ENCODE measurements at places on chromosomes 4 and X. TPM values are rescaled to one million over a fixed set of nuclear protein-coding genes. Genes with fewer than 3 reads are reported as not detected.
A peak's percentile ranks its signal among the peaks of the same experiment; 100 is the strongest.

DNA sequence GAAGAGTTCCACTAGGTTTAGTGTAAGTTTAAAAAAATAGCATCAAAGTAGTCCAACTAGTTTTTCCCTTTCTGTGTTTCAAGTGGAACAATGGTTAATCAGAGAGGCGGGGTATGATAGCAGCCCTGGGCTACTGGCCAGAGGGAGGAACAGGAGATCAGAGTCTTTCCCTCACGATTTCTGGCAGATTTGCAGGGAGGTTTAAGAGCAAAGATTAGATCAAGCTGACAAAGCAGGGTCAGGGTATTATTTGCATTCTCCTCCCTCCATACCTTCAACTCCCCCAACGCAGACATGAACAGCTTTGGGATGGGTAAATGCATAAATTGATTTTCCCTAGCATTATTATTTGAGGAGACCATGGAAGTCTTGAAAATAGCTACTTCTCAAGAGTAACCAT is 277.6 kb upstream of the DIAPH2 start:
- DNase-seq: peak; percentile 30

DNA sequence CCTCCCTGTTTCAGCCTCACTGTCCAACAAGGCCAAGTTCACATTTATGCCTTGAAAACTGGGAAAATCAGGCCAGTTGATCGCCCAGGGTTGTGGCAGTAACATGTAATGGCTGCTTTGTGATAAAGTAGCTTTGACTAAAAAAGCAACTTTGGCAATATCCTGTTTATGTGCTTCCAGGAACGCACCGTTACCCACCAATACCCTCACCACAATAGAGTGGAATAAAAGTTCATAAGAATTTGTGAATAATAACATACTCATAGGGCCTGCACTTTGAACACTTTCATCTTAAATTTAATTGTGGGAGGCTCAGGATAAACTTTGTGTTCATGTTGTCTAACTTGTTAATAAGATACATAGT is 80.7 kb upstream of the MAML3 start:
- DNase-seq: no peak

DNA sequence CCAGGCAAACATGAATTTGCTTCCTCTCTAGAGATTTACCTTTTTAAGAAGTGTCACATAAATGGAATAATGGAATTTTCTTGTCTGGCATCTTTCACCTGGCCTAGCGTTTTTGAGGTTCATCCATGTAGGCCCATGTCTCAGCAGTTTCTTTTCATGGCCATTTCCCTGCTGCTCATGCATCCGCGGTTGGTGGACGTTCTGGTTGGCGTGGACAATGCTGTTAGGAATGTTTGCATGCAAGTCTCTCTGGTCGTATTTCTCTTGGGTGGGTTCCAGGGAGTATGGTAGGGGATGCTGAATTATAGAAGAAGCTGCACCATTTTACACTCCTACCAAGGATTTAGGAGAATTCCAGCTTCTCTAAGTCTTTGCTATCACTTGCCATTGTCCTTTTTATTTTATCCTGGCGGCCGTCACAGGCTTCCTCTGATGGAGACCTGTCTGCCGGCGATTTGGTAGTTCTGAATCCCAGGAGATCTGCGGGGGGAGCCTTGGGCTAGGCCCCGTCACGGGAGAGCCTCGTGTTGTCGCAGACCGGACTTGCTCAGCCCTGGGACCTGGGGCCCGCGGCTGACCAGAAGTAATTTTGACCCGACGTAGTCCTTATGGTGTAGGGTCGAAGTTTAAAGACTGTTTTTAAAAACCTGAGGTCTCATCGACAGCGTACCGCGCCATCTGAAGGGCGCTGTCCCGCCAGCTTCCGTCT is 56.9 kb upstream of the TADA2B start:
- DNase-seq: peak; percentile 57

TRPC5OS gene
- polyA plus RNA-seq: not detected

DNA sequence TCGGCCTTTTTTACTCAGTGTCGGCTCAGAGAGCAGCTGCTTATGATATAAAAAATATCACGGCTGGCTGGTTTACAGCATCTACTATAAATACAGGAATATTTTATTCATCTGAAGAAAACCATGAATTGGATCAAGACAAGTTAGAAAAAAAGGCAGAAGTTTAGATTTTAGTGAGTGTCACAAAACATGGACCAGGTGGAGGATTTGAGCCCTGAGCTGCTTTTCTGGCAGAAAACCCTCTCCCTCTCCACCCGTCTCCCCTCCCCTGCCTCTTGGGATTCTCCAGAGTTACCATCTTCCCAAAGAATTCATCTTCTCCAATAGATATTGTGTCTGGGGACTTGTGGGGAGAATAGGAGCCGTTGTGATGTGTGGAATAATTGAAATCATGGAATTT is 142.8 kb upstream of the RAI2 start:
- DNase-seq: no peak

- peak; percentile 55 for DNase-seq
Measured at GRCh38 chrX:96407501-96407900, 277.1 kb upstream of the DIAPH2 start.

ANOS1 gene
- 4.7 TPM for polyA plus RNA-seq

DNA sequence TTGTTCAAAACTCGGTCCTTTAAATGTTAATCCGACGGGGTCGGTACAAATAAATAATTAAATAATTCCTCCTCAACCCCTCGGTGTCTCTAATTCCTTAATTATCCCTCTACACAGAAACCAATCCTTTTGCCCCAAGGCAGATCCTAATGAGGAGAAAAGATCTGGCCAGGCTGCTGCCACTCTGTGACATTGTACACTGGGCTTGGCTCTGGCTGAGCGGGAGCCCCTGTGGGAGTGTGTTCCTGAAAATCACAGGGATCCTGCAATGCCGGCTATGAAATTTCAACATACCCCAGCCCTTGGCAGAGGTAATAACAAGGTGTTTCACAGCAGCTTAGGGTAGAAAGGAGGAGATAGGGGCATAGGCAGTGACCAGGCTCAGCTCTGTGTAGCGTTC is 96.0 kb downstream of the DHRSX start:
- no peak for DNase-seq

DKK2 gene
- polyA plus RNA-seq: 15.4 TPM

- no peak for DNase-seq
Measured at GRCh38 chr4:130197946-130198345, 1102.0 kb downstream of the C4orf33 start.

PROM1 gene
- polyA plus RNA-seq: 14.3 TPM

DNA sequence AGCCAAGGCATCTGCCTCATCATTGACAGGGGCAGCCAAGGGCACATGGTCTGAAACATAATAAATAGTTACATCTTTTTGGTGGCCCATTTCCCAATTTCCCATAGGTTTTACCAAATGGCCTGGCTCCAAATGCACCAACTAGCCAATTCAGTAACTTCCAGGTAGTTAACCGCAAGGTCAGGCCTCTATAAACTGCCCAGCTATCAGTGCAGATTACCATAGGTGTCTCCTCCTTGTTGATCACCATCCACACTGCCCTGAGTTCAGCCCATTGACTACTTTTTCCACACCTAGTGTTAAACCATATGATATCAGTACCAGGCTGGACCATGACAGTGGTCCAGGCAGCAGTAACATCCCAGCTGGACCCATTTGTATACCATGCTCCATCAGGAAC is 1145.1 kb upstream of the POU3F4 start:
- DNase-seq: no peak

- DNase-seq: peak; percentile 44
Measured at GRCh38 chrX:13747836-13748235, 13.3 kb downstream of the OFD1 start.

DNA sequence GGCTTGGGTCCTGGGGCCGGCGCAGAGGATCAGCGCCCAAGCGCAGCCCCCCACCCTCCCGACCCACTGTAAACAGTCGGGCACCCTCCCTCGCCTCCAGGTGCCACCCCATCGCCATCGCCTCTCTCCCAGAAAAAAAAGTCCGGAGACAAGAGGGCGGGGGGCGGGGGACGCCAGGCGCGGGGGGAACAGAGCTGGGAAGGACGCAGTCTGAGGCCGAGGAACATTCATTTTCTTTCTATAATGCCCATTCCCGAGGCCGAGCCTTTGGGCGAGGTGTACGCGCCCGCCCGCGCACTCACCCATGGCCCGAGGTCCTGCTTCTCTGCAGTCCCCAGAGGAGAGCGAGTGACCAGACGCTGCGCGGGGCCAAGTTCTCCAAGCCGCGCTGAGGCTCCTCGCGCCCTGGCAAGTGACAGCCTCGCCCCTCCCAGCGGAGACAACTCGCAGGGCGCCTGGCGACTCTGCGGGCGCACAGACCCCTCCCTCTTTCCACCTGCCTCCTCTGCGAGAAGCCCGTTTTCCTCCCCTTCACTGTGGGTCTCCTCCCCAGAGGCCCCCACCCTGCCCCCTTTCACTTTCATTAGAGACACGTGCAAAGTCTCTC is 63.5 kb upstream of the WDR17 start:
- DNase-seq: peak; percentile 46

- DNase-seq: no peak
Measured at GRCh38 chr4:151783867-151784266, 23.1 kb upstream of the GATB start.

CENPVL1 gene
- 0.10 TPM for polyA plus RNA-seq

DNA sequence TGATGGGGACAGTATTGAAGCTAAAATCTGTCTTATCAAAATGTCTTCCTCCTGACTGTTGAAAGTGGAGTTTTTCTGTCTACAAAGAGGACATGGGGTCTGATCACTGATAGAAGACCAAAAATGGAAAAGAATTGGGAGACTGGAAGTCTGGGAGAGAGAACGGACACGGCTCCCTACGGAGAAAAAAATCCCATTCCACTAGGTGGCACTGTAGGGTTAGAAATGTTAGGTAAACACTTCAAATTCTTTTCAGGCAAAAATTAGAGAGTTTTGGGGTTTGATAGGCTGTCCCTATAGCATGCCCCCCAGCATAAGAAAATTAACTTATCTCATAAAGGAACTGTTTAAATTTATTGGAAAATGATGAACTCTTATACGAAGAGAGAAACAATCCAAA is 200.5 kb downstream of the FAM133A start:
- DNase-seq: peak; percentile 72

GRCh38 chrX:22712942-22713341 is 286.8 kb upstream of the DDX53 start:
- DNase-seq: no peak

GRCh38 chr4:6616087-6616995 is 24.1 kb upstream of the MRFAP1 start:
- DNase-seq: no peak

GRCh38 chrX:17563076-17563475 is 174.2 kb upstream of the SCML1 start:
- no peak for DNase-seq

DNA sequence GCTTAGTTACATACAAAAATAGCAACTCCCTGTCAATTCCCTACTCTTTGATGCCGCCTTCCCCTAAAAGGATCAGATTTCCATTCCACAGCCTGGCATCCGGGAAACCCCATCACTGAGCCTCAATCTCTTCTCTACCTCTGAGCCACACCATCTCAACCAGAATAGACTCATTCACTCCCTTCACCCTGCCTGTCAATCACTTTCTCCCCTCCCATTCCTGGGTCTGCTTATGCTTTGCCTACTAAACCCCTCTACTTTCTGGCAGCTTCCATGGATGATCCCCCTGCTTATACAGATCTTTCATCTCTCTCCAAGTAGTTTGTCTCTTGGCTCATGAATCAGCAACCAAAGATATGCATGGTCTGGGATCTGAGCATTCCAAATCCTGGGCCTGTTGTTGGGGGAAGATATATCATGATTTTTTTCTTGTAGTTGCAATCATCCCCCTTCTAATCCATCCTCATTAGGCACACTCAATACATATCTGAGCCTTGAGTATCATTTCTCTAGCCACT is 2.6 kb downstream of the AMER1 start:
- DNase-seq: no peak

SUPT20HL2 gene
- not detected for polyA plus RNA-seq

CYTL1 gene
- polyA plus RNA-seq: 55.4 TPM

DNA sequence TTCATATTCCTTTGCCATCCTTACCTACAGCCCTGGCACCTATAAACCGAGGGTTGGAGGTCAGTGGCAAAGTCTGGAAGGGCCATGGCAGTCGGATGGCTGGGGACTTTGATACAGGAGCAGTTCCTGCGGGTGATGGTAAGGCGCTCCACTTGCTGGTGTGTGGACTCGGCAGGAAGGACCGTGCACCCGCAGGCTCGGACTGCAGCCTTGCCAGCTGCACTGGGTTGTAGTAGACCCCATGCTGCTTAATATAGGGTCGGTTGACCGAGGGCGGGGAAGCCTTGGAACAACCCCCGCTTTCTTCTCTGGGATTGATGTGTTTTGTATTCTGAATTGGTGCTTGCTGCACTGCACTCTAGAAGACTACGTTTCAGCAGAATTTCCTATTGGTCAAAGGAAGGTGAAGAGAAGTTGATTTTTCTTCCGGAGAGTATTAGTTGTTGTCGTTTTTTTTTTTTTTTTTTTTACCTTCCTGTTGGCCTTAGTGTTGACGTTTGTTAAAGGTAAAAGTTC is 638 bp downstream of the BLTP1 start:
- DNase-seq: peak; percentile 59

DNA sequence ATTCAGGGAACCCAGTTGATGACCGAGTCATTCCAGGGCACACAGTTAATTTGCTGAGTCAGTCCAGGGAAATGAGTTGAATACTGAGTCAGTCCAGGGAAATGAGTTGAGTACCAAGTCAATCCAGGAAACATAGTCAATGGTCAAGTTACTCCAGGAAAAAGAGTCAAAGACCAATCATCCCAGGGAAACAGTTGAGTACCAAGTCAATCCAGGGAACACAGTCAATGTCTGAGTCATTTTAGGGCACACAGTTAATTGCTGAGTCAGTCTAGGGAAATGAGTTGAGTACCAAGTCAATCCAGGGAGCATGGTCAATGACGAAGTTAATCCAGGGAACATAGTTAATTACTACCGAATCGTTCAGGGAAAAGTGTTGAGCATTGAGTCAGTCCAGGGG is 754.4 kb downstream of the NLGN4X start:
- no peak for DNase-seq

DNA sequence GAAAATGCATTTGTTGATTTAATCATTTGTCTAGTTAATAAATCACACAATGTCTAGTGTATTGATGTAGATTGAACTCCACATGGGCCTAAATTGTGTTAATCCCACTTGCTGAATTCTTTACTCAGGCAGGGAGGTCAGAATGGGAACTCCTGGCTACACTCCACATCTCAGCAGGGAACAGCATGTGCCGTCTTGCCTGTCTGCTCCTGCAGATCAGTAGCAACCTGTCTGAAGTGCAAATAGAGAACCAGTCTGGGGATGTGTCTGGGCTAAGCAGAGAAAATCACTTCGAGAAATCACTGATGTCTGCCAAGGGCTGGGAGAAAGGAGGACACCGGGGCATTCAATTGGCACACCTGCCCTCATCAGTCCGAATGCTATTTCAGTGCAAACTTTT is 16.5 kb upstream of the MXRA5 start:
- no peak for DNase-seq

SPANXN3 gene
- 2.8 TPM for polyA plus RNA-seq

GRCh38 chr4:188168726-188169373 is 29.6 kb downstream of the TRIML1 start:
- DNase-seq: no peak

Data from hepatocyte (in vitro differentiated cells).